ENCODE measurements at places on chromosomes 1 and 21.

GRCh38 chr1:84450910-84451309 lies 28.2 kb upstream of the RPF1 start:
- no peak for DNase-seq

- DNase-seq = no peak
Observed at GRCh38 chr1:90325168-90325567, 330.3 kb downstream of the ZNF326 start.

DNA sequence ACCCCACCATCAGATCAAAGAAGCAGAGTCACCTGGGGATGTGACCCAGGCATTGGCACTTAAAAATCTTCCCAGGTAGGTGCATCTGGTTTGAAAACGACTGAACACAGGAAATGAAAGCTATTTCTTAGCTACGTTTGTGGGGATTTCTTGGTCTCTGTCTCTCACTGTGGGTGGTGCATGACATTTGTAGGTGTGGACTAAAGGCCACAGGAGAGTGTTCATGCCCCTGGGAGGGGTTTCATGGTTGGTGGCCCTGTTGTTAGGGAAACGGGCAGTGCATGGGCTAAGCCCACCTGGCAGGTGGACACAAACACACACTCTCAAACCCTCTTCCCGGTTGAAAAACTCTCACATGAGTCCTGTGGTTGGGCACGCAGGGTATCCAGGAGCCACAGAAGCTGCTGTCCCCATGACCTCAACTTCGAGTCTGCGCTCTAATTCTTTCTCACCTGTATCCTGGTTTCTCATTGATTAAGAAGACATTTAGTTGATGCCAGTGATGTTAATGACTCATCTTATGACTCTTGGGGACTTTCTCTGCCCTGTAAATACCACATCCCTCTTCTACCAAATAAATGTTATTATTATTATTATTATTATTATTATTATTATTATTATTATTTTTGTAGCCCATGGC lies 119.4 kb downstream of the MRPS6 start:
- no peak for DNase-seq

- DNase-seq = peak; percentile 56
Observed at GRCh38 chr1:46533179-46533864, 18.1 kb downstream of the KNCN start.

DNA sequence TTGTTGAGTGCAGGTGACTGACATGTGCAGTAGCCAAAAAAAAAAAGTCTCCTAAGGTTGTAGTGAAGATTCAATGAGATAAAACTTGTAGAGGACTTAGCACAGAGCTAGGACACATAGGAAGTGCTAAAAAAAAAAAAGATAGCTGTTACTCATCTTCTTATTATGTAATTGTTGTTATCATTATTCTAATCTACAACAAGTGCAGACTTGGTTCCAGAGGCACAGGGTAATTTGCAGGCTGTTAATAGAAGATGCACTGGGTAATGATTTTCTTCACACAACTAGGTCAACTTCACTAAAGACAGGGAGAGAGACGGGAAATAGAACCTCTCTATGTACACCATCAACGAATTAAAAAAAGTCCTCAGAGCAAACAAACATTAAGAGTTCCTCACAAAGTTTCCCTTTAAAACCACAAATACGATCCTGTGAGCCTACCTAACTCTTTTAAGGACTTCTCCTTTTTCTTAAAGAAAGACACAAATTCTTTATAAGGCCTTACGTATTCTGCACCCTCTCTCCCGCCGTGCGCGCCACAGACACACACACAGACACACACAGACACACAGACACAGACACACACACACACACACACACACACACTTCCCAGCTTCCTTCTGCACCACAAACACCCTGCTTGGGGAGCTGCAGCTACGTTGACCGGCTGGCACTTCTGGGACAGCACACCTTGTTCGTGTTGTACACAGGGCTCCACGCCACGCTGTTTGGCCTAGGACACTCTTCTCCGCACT lies 49.8 kb upstream of the GADD45A start:
- DNase-seq = no peak

DNA sequence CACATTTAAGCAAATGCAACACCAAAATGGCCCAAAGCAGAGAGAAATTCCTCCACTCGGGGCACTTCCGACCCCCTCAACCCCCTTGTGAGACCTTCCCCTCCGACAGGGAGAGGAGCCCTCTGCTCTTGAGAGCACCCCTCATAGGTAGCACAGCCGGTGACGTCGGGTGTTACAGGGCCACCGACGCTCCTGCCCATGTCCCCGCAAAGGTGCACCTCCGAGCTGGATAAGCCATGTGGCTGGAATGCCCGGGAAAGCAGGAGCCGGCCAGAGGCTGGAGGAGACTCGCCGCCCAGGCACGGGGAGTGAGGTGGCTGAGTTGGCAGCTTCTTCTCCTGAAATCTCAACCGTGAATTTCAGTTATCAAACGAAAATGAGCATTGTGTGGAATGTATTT lies 67.1 kb upstream of the ARHGEF16 start:
- no peak for DNase-seq

- no peak for DNase-seq
Observed at GRCh38 chr1:7562729-7563605, 208.1 kb upstream of the VAMP3 start.

DNA sequence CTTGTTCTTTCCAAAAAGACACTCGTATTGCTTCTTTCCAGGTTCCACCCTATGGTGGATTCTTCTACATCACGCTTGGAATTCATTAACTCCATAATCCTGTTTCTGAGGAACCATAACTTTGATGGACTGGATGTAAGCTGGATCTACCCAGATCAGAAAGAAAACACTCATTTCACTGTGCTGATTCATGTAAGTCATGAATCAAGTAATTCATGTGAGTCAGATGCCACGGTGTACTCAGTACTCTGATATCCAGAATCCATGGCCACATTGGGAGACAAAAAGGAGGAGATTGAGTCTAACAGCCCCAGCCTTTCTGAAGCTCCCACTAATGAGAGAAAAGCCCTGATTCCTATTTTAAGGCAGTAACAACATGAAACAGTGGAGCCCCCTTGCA lies 7.4 kb downstream of the CHI3L2 start:
- DNase-seq = no peak

- no peak for DNase-seq
Observed at GRCh38 chr1:167186771-167187170, 33.9 kb upstream of the POU2F1 start.

GRCh38 chr1:232873412-232873811 lies 68.2 kb downstream of the MAP10 start:
- DNase-seq = no peak
